GM18507 (cell line): ENCODE measurements at places on chromosomes 5 and 9.

GRCh38 chr5:1118231-1118698, 6.4 kb upstream of the SLC12A7 start:
- no peak for DNase-seq

DNA sequence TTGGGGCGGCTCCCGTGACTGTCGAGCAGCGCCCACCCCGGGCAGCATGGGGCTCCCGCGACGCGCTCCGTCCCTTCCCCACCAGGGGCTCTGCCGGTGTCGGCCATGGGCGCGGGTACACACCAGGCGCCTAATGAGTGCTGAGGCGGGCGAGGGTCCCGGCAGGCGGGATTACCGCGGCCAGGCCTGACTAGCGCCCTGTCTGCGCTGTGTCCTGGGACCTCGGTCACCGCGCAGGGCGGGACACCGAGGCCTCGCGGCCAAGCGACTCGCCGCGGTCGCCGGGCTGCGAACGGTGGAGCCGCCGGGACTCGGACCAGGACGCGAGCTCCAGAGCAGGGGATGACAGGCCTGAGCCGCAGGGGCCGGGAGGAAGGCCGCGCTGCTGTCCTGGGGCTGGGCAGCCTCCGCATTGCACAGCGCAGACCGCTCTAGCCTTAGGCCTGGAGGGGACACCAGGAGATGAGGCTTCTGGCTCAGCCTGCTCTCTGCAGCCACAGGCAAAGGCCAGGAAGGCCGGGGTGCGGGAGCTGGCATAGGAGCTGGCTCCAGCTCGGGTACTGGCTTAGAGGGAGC, 14.1 kb downstream of the LCN10 start:
- no peak for DNase-seq

GRCh38 chr5:154117050-154117449, 73.5 kb upstream of the GALNT10 start:
- no peak for DNase-seq

DNA sequence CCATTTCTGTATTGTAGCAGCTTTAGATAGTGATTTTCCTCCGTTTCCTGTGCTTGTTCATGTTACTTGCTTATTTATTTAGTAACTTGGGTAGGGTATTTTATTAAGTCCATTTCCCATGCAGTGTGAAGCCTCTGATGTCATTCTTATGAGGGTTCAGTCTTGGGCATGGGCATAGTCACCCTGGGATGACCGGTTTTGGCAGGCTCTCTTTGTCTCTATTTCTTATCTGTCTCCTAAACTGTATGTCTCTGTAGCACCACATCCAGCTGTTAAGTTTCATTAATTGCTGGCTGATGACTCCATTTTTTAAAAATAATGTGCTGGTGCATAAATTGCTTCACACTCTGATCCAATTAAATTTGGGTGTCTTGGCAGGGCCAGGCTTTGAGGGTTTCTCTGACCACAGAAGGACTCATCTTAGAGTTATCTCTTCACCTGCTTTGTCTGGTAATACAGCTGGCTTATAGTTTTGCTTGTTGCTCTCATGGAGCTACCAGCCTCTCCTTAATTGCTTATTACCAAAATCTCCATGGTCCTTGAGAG, 173.3 kb upstream of the VLDLR start:
- no peak for DNase-seq

DNA sequence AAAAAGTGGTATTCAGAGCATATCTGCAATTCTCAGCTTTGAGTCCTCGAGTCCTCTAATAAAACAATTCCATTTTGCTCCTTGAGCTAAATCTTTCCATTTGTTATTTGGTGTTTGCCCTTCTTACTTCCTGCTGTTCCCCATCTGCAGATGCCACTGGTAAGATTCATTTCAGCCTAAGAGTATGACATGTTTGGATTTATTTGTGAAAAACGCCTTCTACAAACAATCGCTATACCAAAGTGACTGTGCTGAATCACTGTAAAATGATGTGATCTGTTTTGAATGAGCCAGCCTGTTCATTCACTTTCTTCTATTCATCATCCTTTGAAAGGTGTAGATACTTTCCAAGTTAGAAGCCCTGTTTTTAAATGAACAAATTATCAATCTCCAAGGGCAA, 27.7 kb downstream of the KCTD16 start:
- no peak for DNase-seq

- DNase-seq: no peak
These were observed 352.7 kb downstream of the SPOCK1 start for GRCh38 chr5:137146402-137146890.

DNA sequence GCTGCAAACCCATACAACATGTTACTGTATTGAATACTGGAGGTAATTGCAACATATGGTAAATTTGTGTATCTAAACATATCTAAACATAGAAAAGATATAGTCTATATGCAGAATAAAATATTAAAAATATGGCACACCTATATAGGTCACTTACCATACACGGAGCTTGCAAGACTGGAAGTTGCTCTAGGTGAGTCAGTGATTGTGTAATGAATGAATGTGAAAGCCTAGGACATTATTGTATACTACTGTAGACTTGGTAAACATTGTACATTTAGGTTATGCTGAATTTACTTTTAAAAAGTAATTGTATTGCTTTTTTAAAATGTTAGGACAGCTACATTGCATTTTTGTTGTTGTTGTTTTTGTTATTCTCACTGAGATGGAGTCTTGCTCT, 968.8 kb downstream of the TLE1 start:
- no peak for DNase-seq

- peak; percentile 9 for DNase-seq
These were observed 185.9 kb upstream of the RASA1 start for GRCh38 chr5:87081511-87082372.

DNA sequence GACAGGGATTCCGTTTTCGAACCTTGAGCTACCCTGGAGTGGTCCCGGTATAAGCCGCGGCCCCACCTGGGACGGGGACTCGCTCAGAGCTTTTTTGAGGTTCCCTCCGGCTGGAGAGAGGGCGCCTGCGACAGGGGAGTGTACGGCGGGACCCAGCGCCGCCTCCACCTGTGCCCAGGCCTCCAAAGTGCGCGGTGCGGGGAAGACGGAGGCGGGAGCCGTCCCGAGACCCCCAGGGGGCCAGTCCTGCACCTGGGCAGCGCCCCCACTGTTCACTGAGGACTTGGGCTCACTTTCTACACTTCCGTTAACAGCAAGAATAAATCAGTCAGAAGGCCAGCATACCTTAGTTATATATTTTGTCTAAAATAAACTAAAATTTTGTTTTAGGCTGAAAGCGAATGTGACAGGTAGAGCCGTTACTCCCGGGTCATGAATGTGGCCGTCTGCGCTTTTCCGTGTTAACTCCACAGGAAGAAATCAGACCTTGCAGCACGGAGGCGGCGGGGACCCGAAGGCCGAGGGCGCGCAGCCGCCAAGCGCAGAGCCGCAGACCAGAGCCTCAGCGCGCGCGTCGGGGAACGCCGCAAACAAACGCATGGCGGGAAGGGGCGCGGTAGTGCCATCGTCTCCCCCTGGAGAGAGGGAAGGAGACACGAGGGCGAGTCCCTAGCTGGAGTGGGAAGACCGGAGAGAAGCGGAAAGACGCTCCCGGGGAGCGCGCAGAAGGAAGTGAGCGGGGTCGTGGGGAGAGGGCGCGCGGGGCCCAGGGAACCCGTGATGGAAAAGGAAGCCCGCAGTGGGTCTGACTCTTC, 14.1 kb downstream of the TRIM7 start:
- DNase-seq: no peak

- DNase-seq: no peak
These were observed 45.9 kb downstream of the MEGF9 start for GRCh38 chr9:120668399-120668798.

GRCh38 chr9:37619806-37620205, 27.4 kb upstream of the TOMM5 start:
- no peak for DNase-seq

DNA sequence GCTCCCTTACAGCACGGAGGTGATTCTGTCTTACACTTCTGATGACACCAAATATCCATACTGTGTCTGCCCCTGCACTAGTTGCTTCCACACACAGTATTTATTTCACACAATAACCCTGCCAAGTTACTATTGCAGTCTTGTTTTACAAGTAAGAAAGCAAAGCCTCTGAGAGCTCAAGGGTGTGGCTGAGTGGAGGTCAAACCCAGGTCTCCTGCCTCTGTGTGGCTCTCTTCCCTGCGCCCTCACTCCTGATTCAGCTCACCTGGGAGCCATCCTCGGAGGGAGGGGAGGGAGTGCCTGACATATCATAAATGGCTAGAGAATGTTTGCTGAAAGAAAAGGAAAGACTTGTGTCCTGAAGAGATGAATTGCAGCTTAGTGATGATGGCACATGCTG, 41.0 kb downstream of the MVB12B start:
- DNase-seq: no peak

DNA sequence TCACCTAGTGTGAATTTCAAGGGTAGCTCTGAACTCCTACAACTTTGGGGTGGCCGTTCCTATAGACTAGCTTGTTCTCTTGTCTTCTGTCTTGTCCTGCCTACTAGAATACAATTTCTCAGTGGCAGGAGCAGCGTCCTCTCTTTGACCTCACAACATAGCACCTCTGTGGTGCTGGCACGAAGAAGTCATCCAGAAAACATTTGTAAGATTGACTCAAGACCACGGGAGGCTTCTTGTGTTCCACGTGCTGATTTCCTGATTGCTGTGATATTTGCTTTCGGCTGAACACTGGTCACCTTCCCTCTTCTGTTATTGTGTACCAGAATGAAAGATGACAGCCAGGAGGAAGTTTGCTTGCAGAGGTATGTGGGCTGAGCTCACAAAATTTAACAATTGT, 27.0 kb downstream of the SLC1A1 start:
- no peak for DNase-seq

- DNase-seq: peak; percentile 18
These were observed 44.8 kb downstream of the PARP8 start for GRCh38 chr5:50711280-50711679.

GRCh38 chr9:100813871-100814270, 214.7 kb upstream of the PLPPR1 start:
- no peak for DNase-seq

GRCh38 chr9:134733480-134734232, 92.1 kb downstream of the COL5A1 start:
- DNase-seq: no peak

DNA sequence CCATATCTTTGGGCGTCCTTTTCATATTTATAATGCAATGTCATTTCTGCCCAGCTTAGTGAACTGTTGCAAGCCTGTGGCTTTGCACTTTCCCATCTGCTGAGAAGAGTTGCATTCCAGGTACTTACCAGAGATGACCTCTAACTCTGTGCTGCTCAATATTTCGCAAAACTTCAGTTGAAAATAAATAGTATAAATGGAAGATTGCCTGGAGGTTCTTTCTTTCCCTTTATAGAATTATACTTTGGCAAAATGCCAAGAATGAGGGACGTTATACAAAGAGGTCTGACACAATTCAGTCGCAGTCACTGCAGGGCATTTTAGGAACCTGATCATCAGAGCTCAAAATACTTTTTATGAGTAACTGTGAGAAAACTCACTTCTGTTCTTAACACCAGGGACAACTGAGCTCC, 18.9 kb upstream of the VLDLR start:
- no peak for DNase-seq

DNA sequence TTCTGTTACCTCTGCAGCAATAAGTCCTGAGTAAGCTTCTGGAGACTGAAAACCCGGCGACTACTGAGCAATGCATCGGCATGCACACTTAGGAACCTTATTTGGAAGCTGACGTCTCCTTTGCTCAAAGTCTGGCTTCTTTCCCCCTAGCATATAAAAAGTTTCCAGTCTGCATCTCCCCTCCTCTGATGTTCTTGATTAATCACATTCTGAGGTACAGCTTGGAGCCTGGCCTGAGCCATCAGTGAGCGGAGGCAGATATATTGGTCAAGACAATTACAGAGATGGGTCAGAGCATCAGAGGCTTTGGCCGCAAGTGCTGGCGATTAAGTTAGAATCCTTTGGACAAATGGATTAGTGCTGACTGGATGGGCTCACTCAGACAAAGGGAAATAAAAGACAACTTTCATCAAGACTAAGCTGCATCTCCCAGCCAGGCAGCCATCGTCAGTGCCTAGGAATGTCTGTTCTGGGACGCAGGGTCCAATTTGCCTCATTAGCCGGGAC, 140.7 kb downstream of the MTX3 start:
- DNase-seq: no peak

GRCh38 chr5:174755106-174755505, 30.7 kb downstream of the MSX2 start:
- no peak for DNase-seq

DNA sequence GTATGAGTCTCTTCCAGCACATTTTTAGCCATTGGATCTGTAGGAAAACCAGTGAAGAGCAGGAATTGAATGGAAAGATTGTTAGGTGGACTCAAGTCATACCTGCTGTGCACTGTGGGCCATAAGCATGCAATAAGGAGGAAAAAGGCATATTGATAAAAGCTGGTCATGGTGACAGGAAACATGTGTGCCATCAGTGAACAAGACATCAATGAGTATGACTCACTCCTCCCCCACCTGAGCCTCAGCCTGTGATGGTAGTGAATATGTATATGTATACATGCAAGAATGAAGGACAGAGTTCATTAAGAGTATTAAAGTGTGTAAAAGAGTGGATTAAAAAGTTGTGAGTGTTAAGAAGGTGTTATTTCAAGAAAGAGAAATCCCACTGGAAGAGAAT, 164.5 kb downstream of the TMEM38B start:
- no peak for DNase-seq
